Calu3 (cell line): ENCODE measurements at places on chromosomes 6 and 20.
A peak's percentile ranks its signal among the peaks of the same experiment; 100 is the strongest.

GRCh38 chr6:43193929-43194328, 11.9 kb downstream of the CUL9 start:
- no peak for DNase-seq

- no peak for DNase-seq
Observed at GRCh38 chr6:137951064-137951597, 84.1 kb downstream of the TNFAIP3 start.

DNA sequence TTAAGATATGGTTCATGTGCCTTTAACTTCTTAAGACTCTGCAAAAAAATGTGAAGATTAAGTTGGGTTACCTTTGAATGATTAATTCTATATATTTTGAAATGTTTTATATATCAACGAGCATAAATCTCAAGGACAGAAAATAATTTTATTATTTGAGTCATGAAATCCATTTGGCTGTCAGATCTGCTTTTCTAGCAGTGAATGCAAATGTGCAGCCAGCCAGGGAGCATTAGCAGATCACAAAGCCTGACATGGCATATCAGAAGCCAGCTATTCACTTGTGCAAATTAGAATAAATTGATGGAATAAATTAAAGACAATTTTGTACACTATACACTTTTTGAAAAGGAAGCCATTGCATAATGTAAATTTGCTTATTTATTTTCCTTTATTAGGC, 424.3 kb downstream of the ADGRB3 start:
- no peak for DNase-seq

DNA sequence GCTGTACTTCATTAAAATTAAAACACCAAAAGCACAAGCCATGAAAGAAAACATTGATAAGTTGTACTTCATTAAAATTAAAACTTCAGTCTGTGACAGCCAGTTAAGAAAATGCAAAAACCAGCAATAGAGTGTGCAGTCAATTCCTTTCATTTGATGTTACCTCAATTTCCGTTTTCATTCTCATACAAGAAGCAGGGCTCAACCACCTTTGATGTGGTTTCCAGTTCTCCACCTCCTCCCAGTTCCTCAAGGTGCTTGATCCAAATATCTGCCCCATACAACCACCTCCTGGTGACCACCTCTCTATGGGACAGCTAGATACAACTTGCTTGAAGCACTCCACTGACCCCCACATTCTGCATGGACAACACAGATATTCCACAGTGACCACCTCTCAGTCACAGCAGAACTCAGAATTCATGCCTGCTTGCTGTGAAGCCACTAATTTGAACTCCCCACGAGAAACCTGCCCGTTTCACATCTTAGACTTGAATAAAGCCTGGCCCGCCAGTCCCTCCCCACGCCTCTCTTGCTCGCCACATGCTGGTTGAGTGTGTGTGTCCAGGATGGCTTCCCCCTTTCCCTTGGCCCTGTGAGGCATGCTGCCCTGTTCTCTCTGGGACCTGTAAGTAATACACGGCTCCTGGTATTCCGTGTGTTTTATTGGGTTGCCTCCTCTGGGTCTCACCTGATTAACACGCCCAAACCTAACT, 66.1 kb downstream of the FAM50B start:
- DNase-seq = no peak

DNA sequence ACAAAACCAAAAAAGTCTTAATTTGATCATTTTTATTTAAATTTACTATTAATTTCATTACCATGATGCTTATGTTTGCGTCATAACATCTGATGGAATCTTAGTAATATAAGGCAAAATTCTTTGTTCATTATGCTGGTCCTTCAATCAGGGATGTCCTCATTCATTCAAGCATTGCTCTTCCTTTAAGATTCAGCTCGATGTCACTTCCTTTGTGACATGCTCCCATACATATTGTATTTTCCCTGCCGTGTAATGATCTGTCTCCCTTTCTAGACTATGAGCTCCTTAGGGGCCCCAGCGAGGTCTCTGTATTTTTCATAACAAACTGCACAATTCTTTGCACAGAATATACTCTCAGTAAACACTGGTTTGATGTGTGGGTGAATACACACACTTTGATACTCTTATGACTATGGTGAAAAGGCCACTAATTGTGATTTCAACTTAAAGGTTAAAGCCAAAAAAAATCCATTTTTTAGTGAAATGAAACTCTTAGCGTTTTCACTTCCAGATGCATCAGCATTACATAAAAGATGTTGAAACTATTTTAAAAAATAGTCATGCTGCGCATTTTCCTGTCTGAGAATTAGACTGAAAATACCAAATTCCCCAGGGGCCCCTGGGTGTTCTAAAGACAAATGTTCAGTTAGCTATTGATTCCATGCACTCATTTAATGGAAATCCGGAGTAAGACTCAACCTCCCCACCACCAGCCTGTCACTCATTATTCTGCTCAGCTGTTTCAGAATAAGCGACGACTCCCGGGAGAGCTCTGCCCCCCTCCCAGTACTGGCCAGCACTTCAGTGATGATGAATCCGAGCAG, 169.7 kb downstream of the ATXN1 start:
- DNase-seq = no peak

- DNase-seq = no peak
Observed at GRCh38 chr20:56004007-56004406, 1.3 kb downstream of the CBLN4 start.

- DNase-seq = no peak
Observed at GRCh38 chr6:36793296-36793912, 45.8 kb downstream of the CPNE5 start.

DNA sequence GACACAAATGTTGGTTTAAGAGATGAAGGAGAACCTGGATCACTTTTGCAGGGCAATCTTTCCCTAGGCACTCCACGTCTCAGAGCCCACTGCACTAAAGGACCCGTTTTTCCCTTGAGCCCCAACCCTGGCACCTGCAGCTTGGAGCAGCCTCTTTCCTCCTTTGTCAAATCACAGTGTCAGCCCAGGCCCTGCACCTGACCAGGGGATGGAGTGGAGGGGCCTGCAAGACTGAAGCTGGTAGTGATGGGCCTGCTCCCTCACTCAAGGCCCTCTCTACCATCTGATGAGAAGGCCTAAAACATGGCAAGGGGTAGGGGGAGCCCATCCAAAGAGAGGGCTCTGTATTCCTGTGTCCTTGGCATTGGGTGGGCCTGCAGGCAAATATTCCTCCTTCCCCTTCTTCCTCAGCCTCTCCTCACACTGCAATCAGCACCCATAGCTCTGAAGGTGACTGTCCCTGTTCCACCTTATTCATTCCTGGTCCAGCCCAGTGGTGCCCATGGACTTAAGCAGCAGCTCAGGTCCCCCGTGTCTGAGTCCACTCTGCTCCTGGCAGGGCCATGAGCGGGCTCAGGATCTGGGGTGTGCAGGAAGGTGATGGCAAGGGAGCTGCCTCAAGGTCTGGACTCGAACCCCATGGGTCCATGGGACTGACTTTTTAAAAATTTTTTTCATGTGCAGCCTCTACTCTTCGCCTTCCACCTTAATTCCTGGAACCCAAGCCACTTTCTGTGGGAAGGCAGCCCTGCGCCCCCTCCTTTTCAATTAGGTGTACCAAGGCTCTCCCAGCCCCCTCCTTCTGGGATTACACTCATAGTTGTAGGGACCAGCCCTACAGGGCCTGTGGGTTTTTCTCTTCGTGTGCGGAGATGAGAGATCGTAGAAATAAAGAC, 6.7 kb downstream of the RAET1G start:
- no peak for DNase-seq

DNA sequence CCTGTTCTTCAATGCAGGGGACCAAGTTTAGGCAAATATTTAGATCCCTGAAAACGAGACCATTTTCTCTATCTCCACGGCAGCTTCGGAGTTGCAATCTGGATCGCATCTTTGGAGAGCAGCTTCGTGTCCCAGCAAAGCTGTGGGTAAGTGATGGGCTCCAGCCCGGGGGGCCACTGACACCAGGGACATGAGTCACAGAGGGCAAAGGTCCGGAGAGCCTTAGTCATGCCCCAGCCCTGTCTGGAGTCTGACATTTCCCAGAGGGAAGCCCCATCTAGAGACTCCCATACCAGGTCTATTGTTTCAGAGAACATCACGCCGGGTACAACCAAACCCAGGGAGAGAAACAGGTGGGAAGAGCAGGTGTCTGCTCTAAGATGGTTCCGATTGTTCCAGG, 95.9 kb downstream of the NFATC2 start:
- peak; percentile 66 for DNase-seq

- DNase-seq = peak; percentile 55
Observed at GRCh38 chr20:43583982-43584432, 6.7 kb upstream of the IFT52 start.

DNA sequence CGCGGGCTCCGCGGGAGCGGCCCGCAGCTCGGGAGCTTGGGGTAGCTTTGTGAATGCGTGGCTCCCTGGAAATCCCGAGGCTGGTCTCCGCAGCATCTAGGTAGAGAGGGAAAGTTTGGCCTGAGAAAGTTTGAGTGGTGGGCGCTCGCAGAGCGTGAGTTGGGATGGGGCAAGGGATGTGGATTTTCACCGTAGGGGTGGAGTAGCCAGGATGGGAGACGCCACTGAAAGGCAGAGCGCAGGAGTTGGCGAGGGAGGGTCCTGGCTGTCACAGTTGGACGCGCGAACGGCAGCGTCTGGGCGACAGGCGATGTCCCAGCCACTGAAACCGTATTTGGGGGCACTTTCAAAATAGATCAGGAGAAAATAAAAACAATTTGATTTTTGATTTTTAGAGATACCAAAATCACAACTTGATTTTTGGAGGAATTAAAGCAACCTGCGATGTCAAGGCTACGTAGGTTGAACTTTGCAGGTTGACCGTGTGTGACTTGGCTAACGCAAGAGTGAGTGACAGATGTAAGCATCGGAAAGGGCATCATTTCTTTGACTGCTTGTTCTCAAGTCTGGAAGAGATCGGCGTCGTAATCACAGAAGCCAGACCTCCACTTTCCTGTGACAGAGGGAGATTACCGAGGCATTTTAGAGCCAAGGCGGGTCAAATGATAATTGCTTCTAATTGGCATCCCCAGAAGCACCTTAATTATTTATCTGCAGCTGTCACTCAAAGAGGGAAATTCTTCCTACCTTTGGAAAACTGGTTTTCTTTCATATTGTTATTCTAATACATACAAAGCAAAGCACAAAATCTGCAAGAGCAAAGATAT, 646 bp downstream of the HEY2 start:
- DNase-seq = no peak

DNA sequence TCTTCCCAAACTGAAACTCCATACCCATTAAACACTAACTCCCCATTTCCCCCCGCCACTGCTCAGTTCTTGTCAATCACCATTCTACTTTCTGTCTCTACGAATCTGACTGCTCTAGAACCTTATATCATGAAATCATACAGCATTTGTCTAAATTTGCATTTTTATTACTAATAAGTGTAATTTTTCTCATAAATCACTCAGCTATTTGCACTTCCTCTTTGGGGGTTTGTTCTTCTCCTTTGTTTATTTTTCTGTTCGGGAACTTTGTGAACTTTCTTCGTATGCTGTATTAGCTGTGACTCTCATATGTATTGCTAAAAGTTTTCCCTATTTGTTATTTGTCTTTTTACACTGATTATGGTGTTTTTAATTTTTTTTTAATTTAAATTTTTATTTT, 152.2 kb downstream of the SLC16A10 start:
- DNase-seq = no peak

DNA sequence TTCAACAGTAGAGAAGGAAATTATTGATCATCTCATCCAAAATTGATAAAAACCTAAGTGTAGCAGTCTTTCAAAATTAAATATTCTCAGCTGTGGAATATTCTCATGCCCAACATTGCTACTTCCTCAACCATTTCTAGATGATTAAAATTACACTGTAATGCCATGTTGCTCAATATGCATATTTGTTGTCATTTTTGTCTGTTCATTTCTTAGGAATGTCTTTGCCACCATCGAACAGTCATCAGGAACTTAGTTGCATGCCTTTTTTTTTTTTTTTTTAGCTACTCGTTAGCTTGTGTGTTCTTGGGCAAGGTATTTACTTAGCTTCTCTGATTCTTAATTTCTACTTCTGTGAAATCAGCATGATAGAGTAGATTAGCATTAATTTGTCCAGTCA, 188.6 kb downstream of the DTNBP1 start:
- DNase-seq = no peak

DNA sequence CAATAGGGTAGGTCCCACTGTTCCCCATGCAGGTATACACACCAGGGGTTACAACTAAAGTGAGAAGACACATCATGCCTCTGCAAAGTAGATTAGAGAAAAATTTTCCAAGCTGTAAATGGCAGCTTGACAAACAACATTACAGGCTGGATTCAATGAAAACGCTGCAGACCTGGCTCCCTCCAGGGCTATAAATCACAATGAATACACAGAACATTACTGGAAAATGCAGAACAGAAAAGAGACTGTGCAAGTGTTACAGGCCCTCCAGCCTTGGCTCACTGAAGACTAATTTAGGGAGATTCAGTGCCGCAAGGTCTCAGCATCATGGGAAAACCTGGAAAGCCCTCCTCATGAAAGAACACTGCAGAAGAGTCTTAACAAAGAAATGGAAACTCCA, 207.8 kb downstream of the KHDC1L start:
- no peak for DNase-seq

DNA sequence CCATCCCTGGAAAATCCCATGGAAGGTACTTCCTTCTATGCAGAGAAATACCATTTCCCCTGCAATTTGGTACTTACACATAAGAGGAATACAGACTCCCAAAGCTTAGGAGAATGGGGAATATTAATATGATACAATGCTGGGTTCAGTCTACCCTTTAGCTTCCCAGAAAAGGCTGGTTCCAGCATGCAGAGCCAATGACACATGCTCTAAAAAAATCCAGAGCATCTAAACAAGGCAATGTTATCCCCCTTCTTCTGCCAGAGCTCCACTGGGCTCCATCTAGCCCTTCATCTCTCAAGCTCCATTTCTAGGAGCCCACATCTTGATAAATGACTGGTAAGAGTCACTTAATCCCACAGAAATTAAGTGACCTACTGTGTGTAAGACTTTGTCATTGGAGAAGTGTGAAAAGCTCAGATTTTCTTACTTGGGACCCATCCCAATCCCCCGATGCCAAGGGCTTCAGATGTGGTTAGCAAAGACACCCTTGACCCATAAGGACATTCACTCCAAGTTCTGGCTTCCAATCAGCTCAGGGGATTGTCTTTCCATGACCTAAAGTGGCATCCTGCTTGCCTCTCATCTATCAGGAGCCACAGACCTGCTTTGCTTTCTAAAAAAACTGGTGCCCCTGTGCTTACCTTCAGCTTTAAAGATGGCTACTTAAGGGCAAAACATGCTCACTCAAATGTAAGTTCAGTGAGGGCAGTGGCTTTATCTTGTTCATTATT, 137.5 kb downstream of the UNC5CL start:
- DNase-seq = no peak

GRCh38 chr6:113786168-113786567, 71.0 kb upstream of the MARCKS start:
- peak; percentile 17 for DNase-seq

- no peak for DNase-seq
Observed at GRCh38 chr6:130164251-130164650, 58.5 kb downstream of the SAMD3 start.
